ENCODE measurements at places on chromosomes 3 and 15.

- no peak for DNase-seq
Observed at GRCh38 chr15:100544338-100544841, 15.6 kb upstream of the CERS3 start.

- DNase-seq = no peak
Observed at GRCh38 chr15:80507131-80507530, 102.9 kb downstream of the ARNT2 start.

DNA sequence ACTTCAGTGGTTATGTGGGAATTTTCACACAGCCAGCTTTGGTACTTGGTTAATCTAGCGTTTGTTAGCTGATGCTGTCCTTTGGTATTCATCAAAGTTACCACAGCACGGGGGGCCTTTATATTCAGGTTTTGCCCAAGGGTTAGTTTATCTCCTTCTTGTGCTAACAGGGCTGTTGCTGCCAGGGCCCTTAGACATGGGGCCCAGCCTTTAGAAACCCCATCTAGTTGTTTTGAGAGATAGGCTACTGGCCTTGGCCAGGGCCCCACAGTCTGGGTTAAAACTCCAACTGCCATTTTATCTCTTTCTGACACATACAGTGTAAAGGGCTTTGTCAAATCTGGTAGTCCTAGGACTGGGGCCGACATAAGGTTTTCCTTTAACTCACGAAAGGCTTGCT is 7.5 kb upstream of the DNAAF4 start:
- DNase-seq = no peak

DNA sequence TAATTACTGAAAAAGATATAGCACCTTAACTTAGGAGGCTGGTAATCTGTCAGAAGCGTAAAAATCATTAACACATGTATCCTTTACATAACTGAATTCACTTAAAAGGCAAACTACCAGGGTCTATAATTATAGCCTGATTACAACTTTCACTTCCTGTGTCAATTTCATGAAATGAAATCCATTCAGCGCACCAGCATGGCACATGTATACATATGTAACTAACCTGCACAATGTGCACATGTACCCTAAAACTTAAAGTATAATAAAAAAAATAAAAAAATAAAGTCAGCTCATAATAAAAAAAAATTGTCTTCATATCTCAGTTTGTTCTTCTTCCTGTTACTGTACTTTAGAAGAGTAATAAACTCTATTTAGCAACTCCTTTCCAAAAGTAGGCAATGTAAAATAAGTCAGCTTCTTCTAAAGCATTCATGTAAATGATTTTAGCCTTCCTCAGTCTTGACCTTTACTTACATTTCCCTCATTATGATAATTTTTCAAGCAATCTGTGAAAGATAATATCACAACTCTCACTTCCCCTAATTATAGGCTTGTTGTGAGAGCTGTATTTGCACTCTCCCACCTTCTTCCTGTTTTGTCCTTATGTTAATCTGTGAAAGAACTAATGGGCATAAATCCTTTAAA is 50.1 kb downstream of the KBTBD8 start:
- DNase-seq = no peak

DNA sequence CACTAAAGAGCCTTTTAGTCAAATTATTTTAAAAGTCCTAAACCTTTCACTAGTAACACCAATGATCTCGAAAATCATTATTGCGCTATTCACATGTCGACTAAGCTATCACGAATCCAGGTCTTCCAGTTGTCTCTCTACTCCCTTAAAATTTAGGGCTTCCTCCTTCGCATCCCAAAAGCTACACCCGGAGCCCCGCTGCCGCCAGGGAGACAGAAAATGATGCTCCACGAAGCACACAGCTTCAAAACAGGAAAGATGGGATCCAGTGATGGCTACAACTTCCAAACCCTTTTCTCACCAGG is 253 bp downstream of the IFT80 start:
- DNase-seq = no peak

DNA sequence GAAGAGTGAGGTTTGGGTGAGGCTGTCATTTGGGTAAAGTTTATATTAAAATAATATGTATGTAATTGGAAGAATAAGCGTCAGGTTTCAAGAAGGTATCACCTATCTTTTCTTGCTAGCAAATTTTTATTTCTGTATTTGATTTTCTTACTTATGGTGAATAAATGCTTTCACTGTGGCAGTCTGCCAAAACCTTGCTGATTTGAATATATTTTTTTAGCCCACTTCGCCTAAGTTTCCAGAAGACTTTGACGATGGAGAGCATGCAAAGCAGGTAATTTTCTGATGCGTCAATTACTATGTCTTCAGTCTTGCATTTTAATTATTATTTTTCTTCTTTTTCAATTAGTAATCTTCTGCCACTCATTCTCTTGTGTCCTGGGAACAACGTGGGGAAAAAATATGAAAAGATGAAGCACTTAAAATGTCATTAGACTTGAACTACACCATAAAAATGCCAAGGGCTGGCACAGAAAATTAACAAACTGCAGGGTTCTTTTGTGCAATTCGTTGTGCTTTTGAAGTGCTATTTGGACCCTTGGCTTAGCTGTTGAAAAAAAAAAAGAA is 40.4 kb downstream of the SRP14 start:
- DNase-seq = no peak

- DNase-seq = no peak
Observed at GRCh38 chr15:68085052-68085451, 30.9 kb downstream of the PIAS1 start.

DNA sequence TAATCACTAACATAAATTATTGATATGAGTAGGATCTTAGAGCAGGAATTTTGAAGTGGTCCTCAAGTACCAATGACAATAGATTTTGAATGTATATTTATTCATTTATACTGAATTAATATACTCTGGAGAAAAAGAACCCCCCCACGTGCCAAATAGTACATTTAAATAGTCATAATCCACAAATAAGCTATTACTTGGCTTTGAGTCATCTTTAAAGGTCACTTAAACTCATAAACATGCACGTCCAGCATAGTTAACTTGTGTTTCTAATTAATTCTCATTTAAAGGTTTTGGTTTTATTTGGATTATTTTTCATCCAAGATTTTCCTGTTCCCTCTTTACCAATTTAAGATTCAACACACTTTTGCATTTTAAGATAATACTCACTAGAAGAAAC is 35.1 kb downstream of the FGF7 start:
- DNase-seq = no peak

GRCh38 chr3:115623044-115623868 is at the start of gene GAP43:
GAP43 (plus strand) TSS chr3:115623510; CDS start chr3:115623690, 180 bp downstream.
- DNase-seq = no peak

DNA sequence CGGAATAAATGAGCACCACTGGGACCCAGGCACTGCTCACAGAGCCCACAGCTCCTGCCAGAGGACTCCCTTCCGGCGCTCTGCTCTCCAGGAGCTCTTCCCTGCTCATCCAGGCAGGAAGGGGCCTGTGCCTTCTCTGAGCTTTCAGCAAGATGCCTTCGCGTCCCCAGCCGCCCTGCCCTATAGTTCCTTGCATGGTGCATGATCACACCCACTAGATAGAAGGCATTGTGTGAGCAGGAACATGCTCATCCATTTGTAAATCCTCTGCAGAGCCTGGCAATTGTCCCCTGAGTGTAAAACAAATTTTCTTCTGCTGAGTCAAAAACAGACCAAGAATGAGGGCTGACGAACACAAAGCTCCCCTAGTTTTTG is 181.6 kb downstream of the MEGF11 start:
- no peak for DNase-seq

- no peak for DNase-seq
Observed at GRCh38 chr15:67768313-67768977, 56.9 kb upstream of the SKOR1 start.

GRCh38 chr3:102020735-102021134 is 171.4 kb downstream of the NFKBIZ start:
- no peak for DNase-seq

GRCh38 chr15:47974724-47975123 is 146.1 kb upstream of the SLC24A5 start:
- DNase-seq = no peak

DNA sequence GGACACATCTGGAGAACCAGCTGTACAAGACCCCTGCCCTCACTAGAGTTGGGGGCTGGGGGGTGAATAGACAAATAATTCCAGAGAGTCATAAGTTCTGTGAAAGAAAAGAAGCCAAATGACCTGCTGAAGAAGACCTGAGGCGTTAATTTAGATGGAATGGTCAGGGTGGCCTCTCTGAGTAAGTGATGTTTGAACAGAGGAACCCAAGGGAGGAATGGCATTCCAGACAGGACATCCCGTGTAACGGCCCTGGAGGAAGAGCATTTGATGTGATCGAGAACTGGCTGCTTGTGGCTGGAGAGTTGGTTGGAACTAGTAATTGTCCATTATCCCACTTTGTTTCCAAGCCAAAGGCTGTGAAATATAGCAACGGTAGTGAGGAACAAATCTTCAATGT is 1.7 kb downstream of the NR2C2 start:
- no peak for DNase-seq

DNA sequence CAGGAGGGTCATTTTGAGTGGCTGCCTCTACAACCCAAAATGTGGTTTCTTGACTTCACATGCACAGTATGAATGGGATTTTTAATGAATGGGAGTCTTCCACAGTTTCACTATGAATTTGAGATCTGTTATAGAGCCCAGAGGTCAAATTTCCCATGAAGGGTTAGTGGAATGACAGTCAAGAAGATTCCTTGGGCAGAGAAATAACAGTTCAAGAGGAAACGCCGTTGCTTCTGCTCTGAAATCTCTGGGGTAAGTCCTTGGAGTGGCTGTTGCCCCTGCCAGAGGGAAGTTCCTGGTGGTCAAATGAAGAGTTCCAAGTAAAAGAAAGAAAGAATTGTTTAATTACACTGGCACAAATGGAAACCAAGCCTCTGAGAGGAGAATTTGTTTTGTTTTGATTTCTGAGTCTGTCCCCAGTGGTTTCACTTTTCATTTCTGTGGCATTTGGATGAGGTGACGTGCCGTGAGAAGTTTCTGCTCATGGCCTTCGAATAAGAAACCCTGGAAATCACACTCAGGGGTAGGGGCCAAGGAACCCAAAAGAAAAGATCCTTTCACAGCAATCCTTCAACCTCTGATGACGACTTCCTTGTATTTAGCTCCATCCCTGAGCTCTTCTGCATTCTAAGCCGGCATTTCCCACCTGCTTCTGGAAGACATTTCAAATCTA is 77.5 kb upstream of the IL12A start:
- no peak for DNase-seq
